ENCODE measurements at places on chromosomes 11 and 22.

DNA sequence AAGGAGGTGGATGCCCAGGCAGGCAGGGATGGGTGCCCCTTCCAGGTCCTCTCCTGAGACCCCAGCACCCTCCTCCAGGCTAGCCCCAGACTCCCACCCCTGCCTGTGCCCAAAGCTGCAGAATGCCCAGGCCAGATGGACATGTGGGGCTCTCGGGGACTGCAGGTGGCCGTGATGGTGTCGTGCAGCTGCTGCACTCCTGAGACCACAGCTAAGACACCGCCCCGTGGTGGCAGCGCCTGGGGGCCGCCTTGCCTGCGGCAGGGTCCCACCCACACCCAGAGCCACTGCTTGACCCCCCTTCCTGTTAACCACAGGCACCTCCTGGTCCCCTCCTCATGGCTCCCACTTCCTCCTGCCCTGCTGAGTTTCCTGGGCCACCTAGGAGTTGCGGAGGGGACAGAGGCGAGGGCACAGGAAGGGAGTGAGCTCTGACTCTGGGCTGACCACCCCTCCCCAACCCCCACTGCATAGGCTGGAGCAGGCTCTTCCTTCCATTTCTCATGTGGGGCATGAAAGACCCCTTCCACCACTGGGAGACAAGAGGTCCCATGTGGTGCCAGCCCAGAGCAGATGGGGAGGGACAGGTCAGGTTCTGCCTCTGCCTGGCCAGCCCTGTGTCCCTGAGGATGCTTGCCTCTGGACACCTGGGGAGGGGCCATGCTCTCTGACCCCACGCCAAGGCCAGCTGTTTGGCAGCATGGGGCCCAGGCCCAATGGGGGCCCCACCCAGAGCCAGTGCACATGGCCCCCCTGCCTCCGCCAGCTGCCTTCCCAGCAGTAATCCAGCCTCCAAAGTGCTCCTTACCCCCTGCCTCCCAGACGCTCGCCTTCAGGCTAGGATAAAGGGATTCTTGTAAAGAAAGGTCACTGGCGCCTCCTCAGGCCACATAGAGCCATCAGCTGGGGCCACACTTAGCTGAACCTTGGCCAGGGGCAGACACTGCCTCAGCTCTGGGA, 29.3 kb downstream of the OSBPL5 start:
- no peak for DNase-seq

GRCh38 chr22:22450343-22450839, 58.2 kb downstream of the ZNF280B start:
- DNase-seq, result peak; percentile 66

DNA sequence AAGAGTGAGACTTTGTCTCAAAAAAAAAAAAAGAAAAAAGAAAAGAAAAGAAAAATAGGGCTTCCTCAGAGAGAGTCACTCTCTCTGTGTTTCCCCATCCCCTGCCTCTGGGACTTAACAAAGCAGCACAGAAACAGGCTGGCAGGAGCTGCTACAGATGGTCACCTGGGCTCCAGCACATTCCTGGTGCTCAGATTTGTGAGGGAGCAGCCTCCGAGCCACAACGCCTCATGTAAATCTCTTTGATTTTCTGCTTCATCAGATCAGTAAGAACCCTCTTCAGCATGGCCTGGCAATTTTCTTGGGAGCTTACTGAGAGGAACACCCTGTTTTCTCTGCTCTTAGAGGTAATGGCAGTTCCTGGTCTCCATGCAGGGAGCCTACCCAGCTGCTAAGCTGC, 15.2 kb upstream of the LDHA start:
- peak; percentile 79 for DNase-seq

DNA sequence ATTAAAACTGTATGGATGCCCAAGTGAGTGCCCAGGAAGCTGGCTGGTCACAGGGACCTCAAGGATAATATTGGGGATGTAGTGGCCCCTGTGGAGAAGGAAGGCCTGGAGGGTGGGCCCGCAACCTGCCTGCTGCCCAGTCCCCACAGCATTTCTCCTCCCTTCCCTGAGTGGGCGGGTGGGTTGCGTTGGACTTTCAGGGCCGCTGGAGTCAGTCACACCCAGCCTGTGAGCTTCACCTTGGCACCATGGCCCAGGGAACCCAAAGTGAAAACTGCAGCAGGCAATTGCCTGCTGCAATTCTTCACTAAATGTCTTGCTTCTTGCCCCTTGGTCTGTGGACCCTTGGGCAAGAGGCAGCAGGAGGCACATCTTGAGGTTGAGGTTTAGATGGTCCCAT, 4.7 kb downstream of the GNAZ start:
- no peak for DNase-seq

DNA sequence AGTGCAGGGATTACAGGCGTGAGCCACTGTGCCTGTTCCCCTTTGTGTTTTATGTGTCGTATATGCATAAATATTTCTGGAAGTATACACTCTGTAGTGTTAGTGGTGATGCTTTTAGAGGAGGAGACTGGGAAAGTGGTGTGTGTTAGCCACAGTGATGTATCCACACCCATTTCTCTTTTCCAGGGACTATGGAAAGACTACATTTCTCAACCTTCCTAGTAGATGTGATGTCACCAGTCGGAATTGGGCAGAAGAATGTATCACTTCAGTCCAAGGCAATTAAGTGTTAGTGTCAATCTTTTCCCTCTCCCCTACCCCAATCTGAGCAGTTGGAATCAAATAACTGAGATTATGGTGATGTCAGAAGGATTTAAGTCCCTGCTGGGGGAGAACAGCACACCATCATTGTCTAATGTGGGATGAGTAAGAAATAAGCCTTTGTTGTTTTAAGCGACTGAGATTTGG, 5.8 kb upstream of the ATG16L2 start:
- no peak for DNase-seq

DNA sequence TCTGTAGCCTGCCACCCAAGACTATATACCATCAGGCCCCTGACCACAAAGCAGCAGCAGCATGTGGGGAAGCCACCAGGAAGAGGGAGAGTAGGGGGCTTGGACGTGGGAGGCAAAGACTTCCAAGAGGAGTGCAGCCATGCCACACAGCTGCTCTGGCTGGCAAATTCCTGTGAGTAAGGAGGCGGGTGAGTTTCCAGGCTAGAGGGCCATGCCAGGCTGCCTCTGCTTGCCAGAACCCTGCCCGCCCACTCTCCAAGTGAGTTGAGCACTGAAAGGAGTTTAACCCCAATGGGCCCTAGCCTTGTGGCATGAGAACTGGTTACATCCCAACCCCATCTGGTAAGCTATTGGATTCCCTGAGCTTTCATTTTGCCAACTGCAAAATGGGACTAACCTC, 4.7 kb upstream of the DGAT2 start:
- no peak for DNase-seq

DNA sequence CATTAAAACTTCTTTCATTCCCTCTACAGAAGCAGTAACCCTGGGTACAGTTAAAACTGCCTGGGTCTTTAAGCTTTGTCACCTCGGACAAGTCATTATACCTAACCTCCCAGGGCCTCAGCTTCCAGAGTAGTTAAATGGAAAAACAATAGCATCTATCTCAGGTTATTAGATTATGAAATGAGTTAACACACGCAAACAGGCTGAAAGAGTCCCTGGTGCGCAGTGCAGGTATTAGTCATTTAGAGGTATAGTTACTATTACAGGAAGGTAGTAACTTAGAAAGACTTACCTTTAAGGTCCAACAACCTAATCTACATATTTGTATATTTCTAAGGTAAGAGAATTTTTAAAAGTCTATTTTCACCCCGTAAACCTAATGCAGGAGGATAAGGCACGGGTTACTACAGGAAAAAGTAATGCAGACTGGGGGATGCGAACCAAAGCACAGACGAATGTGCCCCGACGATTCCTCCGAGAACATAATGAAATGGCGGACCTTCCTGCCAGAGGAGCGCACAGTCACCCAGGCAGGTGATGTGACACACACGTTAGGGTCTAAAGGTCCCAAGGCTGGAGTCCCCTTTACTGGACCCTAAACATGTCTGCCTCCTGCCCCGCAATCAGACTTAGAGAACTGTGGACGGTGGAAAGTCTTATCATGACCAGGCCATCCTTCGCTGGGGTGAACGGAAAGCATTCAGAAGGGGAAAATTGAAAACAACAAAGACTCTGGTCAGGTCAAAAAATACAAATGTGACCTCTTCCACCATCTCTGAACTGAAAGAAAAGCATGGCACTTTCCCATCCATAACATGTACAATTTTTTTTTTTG, 1.3 kb downstream of the NAP1L4 start:
- DNase-seq, result peak; percentile 14

DNA sequence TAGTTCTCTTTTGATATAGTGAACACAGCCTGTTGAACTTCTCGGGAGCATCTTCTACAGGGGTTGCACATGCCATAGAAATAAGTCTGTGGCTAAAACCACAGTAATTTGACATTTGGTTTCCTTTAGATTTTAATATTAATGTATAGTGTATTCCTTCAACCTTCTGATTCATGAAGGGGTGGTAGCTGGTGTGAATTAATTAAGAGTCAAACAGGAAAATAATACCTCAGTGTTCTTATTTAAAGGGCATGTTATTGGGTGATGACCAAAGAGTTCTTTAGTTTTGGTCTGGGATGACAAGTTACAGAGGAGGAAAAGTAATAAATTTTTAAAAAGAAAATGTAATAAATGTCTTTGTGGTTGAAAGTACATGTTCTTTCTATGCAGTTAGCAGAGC, 86.8 kb downstream of the PDHX start:
- DNase-seq, result no peak

DNA sequence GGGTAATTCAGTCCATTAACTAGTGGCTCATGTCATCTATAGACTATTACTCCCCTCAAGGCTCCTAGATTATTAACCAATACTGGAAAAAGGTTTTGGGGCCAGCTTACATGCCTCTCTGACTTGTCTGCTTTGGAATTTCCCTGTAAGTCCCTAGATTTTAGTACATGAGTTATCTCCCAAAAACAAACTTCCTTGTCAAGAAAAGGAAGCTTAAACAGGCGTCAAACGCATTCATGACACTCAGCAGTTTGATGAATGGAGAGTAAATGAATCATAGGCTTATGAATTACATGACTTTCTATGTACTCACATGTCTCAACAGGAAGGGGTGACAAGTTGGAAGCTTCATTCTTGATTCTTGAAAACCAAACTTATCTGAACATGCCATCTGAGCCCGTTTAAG, 70.8 kb downstream of the BLID start:
- DNase-seq, result no peak
